ENCODE measurements at places on chromosomes 12 and 14.
A peak's percentile ranks its signal among the peaks of the same experiment; 100 is the strongest.

- no peak for DNase-seq
These were observed 18.9 kb upstream of the CEBPE start for GRCh38 chr14:23137813-23138535.

DNA sequence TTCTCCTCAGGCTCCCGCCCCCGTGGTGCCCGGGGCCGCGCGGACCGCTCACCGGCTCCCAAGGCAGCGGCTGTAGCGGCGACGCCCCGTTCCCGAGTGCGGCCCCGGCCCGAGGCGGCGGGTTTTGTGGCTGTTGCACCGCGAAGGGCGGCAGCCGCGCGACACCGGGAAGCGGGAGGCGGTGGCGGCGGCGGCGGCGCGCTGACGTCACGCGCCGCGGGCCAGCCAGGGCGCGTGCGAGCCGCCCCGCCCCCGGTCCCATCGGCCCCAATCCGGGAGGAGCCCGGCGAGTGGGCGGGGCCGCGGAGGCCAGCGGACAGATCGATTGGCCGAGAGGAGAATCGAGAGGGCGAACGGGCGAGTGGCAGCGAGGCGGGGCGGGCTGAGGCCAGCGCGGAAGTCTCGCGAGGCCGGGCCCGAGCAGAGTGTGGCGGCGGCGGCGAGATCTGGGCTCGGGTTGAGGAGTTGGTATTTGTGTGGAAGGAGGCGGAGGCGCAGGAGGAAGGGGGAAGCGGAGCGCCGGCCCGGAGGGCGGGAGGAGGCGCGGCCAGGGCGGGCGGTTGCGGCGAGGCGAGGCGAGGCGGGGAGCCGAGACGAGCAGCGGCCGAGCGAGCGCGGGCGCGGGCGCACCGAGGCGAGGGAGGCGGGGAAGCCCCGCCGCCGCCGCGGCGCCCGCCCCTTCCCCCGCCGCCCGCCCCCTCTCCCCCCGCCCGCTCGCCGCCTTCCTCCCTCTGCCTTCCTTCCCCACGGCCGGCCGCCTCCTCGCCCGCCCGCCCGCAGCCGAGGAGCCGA lies at the start of gene YY1:
Gene YY1 (plus strand): TSS at position 726 of the 792 bp plus-strand sequence. CDS start 101 bp downstream, outside the sequence.
- peak; percentile 85 for DNase-seq

DNA sequence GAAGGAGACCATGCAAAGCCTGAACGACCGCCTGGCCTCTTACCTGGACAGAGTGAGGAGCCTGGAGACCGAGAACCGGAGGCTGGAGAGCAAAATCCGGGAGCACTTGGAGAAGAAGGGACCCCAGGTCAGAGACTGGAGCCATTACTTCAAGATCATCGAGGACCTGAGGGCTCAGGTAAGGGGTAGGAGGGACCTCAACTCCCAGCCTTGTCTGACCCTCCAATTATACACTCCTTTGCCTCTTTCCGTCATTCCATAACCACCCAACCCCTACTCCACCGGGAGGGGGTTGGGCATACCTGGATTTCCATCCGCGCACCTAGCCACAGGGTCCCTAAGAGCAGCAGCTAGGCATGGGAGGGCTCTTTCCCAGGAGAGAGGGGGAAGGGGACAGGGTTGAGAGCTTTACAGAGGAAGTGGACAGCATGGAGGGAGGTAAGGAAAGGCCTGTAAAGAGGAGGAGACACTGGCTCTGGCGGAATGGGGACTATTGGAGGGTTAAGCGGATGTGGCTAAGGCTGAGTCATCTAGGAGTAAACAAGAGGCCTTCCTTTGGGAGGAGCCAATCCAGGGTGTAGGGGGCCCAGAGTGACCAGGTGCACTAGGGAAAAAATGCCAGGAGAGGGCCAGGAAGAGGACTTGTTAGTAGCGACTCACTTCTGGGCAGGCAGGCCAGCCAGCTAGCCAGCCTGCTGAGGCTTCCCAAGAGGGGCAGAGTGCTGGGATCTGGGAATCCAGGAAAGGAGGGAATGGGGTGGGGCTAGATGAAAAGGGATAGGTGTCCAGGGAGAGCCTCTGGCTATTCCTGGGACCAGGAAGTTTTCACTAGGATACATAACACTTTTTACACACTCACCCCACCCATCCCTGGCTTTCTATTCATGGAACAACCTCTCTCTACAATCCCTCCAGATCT lies 754 bp downstream of the KRT18 start:
- peak; percentile 89 for DNase-seq

DNA sequence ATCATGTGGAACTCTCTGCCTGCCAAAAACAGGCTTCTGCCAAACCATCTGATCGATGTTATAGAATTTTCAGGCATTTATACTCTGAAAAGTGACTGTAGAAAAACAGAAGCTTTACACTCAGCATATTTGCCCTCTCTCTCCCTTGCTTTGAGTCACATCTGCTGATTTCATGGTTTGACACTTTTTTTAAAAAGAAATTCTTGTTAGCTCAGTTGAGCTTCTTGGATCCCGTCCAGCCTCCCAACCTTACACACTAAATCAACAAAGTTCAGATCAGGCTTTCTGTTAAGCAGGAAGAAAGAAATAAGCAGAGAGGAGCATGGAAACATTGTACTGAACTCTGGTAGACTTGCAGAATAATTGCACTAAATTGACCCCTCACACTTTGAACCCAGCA lies 193.6 kb upstream of the SEL1L start:
- no peak for DNase-seq

- peak; percentile 17 for DNase-seq
These were observed 62.6 kb downstream of the DCAF5 start for GRCh38 chr14:69090187-69090789.

DNA sequence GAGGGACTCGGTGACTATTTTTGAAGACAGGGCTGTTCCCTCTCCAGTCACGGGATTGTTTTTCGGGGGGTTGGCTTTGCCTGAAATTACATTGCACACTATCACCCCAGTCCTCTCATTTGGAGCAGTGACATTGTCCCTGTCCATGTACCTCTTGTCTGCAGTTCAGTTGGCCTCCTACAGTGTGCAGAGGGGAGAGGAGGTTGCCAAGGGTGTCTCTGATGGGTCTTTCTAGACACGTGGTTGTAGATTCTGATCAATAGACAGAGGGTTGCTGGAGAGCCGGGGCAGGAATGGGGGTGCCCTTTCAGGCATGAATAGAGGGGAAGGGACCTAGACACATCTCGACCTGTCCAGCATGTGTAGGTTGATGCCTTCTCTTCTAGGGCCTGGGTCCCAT lies 1.2 kb downstream of the TMEM120B start:
- DNase-seq = no peak

DNA sequence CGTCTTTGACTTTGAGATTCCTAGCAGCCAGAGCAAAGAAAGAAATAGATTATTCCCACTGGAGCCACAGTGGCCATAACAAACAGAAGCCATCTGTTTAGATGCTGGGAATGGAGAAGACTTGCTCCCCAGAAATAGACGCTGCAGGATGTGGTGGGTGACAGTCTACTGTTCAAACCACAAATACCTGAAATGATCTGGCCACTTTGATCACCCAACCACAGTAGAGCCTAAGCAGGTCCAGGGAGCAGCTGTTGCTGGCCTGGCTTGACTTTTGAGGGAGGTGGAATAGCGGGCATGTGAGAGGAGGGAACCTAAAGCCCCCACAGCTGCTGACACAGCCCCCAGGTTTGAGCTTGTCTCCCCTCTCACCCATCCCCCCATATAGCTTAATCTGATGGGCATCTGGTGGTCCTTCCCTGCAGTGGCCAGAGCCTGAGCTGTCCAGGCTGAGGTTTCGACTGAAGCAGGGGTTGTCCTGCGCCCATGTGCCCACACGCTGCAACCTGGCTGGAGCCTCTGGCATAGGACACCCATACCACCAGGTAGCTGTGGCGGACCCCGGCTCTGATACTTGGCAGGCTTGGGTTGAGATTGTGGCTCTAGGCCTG lies 38.7 kb downstream of the SH2B3 start:
- DNase-seq = no peak

DNA sequence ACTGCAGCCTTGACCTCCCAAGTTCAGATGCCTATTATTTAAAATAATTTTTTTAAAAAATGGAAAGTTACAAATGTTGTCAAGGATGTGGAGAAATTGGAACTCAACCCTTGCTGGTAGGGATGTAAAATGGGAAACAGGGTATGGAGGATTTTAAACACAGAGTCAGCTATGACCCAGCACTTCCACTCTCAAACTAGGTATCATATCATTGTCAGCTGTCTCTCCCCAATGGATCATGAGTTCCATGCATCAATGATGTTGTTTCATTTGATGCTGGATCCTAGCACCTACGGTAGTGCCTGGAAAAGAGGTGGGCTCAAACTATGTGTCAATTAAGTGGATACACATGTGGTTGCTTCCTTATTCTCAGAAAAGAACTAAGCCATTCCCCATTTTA lies 150.9 kb downstream of the RIMBP2 start:
- no peak for DNase-seq

- no peak for DNase-seq
These were observed 51.8 kb downstream of the TRAF3 start for GRCh38 chr14:102829016-102829548.

DNA sequence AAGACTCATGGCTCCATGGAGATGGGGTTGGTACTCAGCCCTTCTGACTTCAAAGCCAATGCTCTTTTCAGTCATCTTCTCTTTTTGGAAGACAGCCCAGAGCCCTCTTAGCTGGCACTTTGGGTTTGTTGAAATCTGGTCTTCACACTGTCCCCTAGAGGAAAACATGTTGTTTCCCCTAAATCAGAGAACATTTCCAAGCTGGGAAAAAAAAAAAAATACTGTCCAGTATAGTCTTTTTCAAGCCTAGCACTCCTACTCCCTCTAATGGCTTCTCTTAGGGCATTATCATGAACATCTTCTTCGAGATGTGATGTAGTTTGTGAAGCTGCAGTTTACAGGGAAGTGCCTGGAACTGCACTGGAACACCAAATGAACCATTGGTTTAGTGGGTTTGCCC lies 3.0 kb upstream of the ZC3H14 start:
- no peak for DNase-seq

- no peak for DNase-seq
These were observed 12.6 kb downstream of the NEDD1 start for GRCh38 chr12:96919510-96920210.

- DNase-seq = no peak
These were observed 60.7 kb downstream of the CCNK start for GRCh38 chr14:99541677-99542470.

GRCh38 chr12:21350975-21351374 lies 16.3 kb upstream of the SLCO1A2 start:
- DNase-seq = peak; percentile 68

GRCh38 chr12:6476489-6476888 lies 6.0 kb upstream of the VAMP1 start:
- no peak for DNase-seq

GRCh38 chr12:26195250-26195640 lies at the start of gene SSPN:
Gene SSPN, plus strand, starts transcription at chr12:26195573. Its CDS starts 100 bp downstream, at chr12:26195673.
- DNase-seq = peak; percentile 43

- no peak for DNase-seq
These were observed 149.5 kb downstream of the NOVA1 start for GRCh38 chr14:26448181-26448855.

GRCh38 chr14:43803076-43803689 lies 703.9 kb downstream of the FSCB start:
- DNase-seq = no peak

GRCh38 chr14:90805662-90806540 lies 10.3 kb downstream of the TTC7B start:
- DNase-seq = no peak
